ENCODE measurements at places on chromosomes 5 and 9.

GRCh38 chr9:4192450-4192849 lies 107.4 kb downstream of the GLIS3 start:
- no peak for DNase-seq

DNA sequence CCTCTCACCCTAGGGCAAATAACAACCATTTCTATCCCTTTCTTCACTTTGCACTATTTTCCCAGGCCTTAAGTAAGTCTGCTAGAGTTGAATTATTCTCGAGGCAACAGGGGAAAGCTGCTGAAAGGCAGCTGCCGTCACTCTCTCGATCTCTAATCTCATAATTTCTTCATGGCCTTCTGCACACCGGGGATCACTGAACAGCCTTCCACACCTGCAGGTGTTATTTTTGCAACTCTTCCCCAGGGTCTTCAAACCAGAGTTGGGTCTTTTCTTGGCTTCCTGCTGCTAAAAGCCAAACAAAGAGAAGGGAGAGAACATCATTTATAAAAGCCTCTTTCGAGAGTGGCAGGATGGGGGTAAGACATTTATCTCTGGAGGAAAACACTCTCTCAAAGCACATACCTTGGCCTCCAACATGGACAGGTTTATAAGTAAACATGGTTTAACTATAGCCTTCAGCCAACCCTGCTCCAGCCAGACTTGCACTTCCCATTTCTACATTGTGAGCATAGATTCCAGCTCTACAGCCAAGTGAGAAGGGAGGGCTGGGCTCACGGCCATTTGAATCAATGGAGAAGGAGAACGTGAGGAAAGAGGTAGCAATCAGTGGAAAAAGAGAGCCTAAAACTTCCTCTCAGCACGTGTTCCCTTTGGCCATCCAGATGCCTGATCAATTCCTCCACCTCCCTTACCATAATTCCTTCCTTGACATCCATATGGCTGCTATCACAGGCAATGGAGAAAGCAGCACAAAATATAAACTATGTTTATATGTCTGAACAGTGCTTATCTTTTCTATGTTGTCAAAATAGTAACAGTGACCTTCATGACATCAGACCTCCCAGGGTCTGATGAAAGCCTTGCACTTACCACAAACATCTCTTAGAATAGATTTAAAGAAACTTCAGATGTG lies 464.9 kb downstream of the TLE1 start:
- no peak for DNase-seq

DNA sequence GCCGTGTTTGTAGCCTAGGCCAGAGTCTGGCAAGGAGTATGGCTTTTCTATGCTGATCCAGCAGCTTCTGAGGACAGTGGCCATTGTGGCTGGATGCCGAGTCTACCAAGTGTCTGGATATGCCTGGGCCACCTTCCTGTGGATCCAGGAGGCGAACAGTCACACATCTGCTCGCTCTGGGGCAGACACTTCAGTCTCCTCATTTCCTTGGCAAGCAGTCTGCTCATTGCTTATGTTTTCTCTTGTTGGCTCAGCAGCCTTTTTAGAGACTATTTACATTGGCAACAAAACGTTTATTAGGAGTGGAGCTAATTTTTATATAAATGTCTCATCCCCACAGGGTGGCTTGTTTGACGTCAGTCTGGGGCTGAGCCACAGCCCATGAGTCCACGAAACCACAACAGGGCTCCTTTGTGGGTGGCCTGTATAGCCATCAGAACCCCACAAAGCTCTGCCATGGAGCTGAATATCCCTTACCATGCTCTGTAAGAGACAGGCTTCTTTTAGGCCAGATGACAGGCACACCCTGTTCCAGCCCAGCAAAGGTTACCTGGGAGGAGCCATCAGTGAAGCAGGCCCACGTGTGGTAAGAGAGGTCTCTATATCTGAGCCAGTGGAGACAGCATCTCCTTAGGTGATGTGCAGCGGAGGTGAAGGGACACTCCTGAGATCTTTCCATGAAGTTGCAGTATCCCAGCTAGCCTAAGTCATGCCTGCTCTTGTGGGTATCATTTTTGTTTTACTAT lies 221.7 kb downstream of the DIRAS2 start:
- no peak for DNase-seq

DNA sequence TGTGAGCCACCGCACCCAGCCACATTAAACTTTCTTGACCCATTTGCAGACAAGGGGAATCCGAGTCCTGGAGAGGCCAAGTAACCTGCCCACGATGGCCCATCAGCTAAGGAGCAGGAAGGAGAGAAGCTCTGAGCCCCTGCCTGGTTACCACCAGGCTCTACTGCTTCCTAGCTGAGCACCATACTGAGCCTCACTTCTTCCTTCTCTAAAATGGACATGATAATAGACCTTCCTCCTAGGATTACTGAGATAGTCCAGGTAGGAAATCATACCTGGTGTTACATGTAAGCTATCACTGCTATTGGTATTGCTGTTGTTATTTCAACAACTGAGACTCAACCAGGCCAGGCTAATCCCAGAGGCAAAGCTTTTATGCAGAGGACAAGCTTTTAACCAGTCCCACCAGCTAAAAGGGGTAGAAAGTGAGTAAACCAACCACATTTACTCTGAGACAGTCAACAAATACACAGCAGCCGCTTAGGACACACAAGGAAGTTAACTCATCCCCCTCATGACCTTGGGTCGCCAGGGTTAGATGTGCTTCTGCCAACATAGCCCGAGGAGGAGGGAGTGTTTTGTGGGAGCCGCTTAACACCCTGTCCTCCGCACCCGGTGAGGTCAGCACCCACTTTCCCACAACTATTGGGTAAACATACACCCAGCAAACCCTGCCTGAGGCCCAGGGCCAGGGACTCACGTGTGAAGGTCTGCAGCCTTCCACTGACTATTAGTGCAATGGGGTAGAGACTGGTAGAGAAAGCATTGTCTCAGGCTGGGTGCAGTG lies 20.6 kb upstream of the PTGES start:
- DNase-seq: no peak

GRCh38 chr5:123717139-123717538 lies 205.2 kb downstream of the CSNK1G3 start:
- DNase-seq: no peak

DNA sequence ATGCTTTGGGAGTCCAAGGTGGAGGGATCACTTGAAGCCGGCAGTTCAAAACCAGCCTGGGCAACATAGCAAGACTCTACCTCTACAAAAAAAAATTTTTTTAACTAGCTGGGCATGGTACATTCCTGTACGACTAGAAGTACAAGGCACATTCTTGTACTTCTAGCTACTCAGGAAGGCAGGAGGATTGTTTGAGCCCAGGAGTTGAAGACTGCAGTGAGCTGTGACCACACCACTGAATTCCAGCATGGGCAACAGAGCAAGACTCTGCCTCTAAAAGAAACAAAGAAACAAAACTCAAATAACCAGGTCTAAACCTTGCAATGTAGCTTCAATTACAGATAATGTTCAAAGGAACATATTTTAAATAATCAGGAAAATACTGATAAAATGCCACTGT lies 56.2 kb downstream of the SSBP2 start:
- no peak for DNase-seq

- DNase-seq: no peak
These were observed 120.8 kb upstream of the ZNF608 start for GRCh38 chr5:124867137-124867704.

DNA sequence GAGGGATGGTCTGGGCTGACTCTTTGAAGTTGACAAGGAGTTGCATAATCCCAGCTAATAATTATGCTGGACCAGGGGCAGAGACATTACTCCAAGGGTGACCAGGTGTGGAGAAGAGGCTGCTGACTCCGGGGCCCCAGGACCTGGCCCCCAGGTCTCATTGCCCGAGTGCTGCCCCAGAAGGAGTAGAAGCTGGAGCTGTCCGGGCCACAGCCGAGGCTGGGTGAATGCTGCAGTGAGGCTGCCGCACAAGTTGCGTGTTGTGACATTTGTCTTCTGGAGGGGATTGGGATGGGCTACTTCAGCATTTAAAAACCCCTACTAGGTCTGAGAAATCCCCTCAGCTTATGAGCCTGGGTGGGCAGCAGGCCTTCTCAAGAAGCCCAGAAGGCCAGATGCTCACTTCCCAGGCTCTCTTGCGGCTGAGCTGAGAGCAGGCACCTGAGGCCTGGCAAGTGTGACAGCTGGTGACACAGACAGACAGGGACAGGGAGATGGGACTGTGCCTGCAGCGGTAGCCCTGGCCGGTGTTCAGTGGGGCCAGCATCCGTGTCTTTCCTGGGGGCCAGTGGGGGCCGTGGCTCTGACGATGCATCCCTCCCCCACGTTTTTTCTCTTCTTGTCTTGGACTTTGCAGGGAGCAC lies 122.8 kb downstream of the KCNIP1 start:
- no peak for DNase-seq

GRCh38 chr9:136525207-136525606 lies 20.6 kb downstream of the NOTCH1 start:
- no peak for DNase-seq

DNA sequence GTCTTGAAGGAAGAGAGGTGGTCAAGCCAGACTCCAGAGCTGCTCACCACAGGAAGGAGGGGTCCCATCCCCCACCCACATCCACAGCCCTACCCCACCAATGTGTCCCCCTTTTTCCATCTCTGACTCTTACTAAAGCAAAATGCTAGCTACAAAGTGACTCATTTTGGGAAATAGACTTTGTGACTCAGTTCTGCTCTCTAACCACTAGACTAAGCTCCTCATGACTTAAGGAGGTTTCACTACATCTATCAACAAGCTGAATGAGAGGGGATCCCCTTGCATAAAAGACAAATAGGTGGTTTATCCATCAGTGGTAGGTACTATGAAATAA lies 35.1 kb upstream of the ADRB2 start:
- DNase-seq: peak; percentile 53

DNA sequence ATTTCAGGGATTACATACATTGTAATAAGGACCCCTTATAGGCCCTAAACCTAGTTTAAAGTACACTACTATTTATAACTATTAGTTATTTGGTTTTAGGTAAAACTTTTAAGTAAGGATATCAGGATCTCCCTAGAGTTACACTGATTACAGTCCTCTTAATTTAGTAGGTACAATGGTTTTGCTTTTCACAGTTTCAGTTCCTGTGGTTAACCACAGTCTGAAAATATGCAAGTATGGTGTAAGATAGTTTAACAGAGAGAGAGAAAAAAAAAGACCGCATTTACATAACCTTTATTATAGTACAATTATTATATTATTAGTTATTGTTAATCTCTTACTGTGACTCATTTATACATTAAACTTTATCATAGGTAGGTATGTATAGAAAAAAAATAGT lies 725.3 kb upstream of the PTPRD start:
- no peak for DNase-seq

Measured in stimulated activated CD8-positive, alpha-beta memory T cell treated with anti-CD3 and anti-CD28 coated beads, Interleukin-7, amount 100 ng/mL, for 48 hours (primary cell).